ENCODE measurements at places on chromosomes 13 and 19. TPM values are rescaled to one million over a fixed set of nuclear protein-coding genes. Genes with fewer than 3 reads are reported as not detected.

The ATP4A gene
- not detected for total RNA-seq

- DNase-seq, result no peak
Measured at GRCh38 chr13:55263045-55263444, 1877.7 kb upstream of the PRR20A start.

GRCh38 chr19:18117364-18117691 lies 19.8 kb downstream of the MAST3 start:
- DNase-seq, result no peak

DNA sequence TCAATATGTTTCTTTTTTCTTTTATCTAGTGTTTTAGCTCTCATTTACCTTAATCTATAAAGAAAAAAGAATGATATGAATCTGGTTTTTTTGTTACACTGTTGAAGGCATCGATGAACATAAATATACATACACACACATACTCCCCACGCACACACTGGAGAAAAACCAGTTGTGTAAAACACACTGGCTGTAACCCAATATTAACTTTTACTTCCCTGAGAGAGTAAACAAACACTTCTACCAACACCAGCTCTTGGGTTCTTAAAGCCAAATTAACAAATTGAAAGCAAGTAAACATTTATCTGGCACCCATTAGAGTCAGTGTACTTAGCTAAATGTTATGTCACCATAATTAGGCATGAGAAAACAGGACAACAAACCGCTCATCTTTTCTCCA lies 145.7 kb downstream of the ABCC4 start:
- DNase-seq, result no peak

DNA sequence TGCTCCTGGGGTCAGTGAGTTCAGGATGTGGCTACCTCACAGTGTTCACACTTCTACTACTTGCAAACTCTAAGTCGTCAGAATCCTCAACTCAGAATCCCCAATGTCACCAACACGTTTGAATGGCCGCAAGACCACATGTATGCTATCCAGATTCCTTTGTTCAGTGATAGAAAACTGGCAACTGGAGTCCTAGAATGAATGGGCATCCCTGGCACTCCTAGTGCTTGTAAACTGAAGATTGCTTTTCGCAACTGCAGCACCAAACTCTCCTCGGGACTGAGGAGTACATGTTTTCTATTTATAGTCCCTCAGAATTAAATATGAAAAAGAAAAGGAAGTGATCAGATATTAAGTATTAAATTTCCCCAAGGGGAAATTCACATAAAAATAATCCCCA lies 4.9 kb downstream of the SMAD9 start:
- DNase-seq, result no peak
